ENCODE measurements at places on chromosomes 11 and 22.

DNA sequence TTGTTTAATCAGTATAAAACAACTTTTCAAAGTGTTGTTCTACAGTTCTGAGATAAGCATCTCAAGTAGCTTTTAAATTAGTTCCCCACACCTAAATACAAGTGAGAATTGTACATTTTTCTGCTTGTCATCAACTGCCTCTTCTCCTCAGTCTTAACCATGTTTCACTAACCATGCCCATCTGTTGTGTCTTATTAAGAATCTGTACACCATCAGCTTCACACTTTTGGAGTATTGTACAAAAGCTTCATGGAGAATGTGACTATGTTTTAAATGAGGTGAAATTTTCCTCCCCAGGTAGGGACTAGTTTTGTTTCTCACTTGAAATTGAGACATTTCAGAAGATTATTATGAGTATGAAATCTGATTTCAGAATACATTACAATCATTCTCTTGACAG, 52.4 kb downstream of the SIK2 start:
- no peak for DNase-seq

- DNase-seq: no peak
Measured at GRCh38 chr11:73114110-73114834, 27.8 kb downstream of the FCHSD2 start.

- no peak for DNase-seq
Measured at GRCh38 chr11:88480223-88480622, 142.7 kb upstream of the CTSC start.

DNA sequence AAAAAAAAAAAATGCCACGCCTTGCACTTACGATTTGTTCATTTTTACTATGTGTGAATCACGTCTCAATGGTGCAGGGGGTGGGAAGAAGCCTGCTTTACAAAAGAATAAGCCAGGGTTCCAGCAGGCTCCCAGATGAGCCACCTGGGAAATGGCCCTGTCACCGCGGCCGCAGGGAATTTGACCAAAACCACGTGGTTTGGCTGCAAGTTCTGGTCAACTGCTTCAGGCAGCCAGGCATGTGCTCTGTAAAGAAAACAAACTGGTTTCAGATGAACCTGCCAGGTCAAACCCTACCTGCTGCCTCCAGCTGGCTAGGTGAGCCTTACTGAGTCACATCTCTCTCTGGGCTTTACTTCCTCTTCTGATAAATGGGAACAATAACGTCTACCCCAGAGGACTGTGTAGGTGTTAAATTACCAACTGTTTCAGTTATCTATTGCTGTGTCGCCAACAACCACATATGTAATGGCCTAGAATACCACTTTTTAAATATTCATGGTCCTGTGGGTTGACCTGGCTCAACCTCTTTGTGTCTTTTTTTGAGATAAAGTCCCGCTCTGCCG, 30.5 kb upstream of the GCAT start:
- no peak for DNase-seq

DNA sequence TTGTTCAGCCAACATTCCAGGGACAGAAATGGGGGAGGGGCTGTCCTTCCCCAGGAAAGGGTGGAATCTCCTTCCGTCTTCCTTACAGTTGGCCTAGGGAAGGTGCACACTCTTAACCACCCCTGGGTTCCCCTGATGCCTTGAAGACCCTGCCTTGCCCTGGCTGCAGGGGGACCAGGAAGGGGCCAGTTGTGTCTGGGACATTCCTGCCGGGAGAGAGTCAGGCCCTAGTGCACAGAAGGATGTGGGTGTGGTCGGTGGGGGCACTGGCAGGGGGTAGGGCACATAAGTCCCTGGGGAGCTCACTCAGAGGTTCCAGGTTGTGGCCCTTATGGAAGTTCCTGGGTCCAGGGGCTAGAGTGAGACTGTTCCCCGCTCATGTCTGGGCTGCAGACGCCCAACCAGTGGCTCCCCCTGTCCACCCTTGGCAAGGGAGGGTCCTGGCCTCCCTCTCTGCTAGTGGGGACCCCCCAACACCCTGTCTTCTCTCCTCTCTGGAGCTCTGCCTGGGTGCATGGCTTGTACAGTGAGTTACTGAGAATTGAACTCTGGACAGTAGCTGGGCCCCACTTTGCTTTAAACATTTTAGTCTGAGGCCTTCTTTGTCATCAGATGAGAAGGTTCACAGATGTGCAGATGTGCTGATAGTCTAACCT, 2.0 kb upstream of the APOBEC3A start:
- no peak for DNase-seq

GRCh38 chr11:82577246-82577645, 156.4 kb downstream of the FAM181B start:
- no peak for DNase-seq

DNA sequence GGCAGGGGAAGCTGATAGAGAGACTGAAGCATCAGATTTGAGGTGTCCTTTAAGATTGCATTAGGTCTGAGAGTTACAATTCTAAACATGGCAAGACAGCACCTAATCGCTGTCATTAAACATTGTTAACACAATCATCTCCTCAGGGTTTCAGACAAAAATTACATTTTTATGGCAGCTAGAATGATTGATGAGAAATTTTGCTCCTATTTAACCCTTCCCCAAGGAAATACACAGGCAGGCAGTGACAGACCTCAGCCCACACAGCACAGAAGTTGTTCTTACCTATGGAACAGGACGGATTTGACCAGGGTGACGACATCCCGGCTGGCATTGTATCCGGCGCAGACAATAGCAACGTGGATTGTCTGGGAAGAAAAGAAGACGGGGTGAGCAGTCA, 294.3 kb downstream of the LARGE1 start:
- no peak for DNase-seq

GRCh38 chr11:72441752-72442207, 7.4 kb upstream of the CLPB start:
- DNase-seq: no peak
